ENCODE measurements at places on chromosomes 5 and 9.
A peak's percentile ranks its signal among the peaks of the same experiment; 100 is the strongest.

- DNase-seq, result no peak
These were observed 135.2 kb upstream of the OSMR start for GRCh38 chr5:38710627-38711026.

GRCh38 chr9:132742821-132743311, 72.6 kb downstream of the GTF3C4 start:
- no peak for DNase-seq

GRCh38 chr5:139701056-139701741, 53.0 kb downstream of the CXXC5 start:
- DNase-seq, result no peak

DNA sequence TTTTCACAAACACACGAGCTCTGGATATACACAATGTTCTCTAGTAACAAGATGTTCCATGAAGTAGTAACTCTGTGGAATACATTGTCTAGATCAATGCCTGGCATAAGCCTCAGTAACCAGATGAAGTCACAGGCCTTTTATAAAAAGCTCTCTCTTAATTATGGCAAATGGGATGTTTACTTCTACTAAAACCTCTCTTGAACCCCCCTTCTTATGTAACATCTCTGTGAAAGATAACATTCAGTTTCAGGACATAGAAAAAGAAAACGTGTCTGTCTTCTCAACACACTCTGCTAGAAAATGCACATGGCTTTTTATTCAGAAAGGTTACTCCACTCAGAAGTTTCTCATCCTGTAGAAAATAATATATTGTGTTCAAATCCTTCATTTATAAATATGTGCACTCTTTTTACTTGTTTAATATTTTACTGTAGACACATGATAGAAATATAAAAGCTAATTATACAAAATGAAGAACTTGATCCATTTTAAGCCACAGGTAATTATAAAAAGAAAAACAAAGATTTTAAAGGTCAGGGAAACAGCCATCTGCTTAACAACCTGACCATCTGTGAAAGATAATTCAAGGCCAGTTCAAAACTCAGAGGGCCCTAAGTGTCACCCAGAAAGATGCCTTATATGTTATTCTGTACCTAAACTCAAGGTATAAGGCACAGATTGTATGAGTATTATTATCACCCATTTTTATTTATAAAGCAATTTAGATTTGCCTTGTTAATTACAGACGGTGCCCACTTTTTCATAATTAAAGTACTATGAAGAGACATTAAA, 812.0 kb downstream of the CDH18 start:
- no peak for DNase-seq

DNA sequence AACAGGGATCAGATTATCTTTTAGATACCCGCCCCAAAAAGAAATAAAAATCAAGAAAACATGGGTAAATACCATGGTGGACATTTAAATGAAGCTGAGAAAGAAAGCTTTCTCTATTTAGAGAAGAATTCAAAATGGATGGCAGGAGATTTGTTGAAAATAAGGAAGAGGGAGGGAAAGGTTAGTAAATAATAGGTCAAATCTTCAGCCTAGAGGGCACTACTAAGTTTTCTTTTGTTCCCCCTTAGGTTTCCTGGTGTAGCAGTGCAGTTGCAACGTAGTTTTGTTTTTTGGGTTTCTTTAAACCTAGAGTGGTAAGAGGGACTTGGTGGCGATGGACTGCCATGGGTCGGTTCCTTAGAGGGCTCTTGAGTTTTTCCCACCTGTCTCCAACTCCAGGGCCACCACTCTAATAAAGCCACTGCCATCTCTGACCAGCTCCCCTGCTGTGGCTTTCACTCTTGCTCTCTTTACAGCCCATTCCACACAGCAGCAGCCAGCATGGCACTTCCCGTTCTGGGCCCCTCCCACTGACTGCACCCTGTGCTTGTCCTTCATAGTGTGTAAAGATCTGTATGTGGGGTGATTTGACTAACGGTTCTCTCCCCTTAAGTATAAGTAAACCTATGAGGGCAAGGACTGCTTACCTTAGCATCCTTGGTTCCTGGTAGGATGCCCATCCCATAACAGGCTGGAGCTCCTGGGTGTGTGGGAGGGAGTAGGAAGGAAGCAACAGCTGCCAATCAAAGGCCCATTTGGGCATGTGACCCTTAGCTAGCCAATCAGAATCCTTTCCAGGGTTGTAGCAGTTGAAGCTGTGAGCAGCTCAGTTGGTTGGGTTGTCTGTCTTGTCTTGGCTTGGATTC, 118.3 kb downstream of the SLC1A3 start:
- no peak for DNase-seq

- no peak for DNase-seq
These were observed 11.3 kb upstream of the ACSL6 start for GRCh38 chr5:132022737-132023136.

DNA sequence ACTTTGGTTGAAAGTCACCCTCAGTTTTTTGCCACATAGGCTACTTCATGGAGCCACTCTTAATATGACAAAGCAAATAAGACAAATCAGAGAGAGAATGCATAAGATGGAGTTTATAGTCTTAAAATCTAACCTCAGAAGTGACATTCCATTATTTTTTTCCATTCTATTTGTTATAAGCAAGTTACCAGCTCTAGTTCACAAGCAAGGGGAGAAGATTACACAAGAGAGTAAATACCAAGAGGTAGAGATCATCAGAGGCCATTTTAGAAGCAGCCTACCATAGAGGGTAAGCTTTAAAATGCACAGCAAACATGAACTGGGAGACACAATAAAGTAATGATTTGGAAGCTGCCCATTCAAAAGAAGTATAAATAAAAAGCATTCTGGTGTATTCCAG, 651.3 kb upstream of the MEF2C start:
- no peak for DNase-seq

- no peak for DNase-seq
These were observed 7.6 kb upstream of the NEURL1B start for GRCh38 chr5:172633403-172633970.

- DNase-seq, result peak; percentile 23
These were observed 54.5 kb downstream of the DIAPH1 start for GRCh38 chr5:141564216-141564692.

DNA sequence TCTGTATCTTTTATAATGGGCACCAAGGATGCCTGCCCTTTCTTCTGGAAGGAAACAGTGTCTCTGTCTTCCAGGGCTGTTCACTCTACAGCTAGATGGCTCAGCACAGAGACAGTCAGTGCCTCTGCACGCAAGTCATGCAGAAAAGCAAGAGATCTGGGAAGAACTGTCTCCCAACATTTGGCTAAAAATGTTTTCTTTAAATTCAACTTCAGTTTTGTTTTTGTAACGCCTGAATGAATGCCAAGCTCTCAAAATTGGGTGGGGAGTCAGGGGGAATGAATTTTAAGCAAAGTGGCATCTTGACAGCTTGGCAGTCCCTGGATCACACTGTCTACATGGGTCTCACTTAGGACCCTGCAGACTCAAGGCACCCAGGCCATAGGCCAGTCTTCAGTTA, 12.6 kb downstream of the OLFML2A start:
- no peak for DNase-seq

DNA sequence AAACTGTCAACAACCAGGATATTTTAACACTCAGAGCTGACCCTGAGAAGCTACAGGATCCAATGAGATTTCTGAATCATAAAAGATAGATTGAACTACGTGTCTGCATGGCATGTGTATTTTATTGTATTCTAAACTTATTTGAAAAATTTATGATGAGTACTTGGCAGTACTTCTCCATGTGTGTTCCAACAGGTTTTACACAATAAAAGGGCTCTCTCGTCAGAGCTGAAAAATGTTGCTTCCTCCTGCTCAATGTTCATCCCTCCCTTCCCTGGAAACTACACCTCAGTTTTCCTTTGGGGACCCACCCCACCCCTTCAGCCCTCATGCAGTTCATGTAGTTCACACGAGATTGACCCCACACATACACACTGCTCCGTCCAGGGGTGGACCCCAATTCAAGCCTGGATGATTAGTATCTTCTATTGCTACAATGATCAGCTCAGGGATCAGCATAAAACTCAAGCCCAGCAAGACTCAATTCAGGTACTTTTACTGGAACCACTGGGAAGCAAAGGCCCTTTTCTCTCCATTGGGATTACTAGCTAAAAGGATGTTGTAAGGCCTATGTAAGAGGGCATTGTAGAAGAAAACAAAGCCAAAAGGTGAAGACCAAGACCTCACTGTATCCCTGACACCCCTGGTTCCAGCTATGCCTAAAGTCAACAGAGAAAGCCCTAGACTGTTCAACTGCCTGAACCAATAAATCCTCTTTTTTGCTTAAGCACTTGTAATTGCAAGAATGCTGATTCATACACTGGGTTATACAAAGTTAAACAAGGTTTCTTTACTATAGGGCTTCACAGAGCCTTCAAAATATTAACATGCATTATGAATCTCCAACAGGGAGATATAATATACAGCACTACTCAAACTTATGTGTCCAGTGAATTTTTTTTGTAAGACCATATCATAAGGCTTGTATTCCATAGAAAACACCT, 112.6 kb downstream of the SAXO1 start:
- DNase-seq, result no peak

DNA sequence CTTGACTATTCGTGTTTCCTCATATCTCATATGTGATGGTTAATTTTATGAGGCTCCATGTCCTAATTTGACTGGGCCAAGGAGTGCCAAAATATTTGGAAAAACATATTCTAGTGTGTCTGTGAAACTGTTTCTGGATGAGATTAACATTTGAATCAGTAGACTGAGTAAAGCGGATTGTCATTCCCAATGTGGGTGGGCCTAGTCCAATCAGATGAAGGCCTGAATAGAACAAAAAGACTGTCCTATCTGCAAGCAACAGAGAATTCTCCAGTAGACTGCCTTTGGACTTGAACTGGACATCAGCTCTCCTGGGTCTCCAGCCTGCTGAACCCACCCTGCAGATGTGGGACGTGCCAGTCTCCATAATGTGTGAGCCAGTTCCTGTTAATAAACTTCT, 13.5 kb upstream of the SLCO4C1 start:
- DNase-seq, result no peak

DNA sequence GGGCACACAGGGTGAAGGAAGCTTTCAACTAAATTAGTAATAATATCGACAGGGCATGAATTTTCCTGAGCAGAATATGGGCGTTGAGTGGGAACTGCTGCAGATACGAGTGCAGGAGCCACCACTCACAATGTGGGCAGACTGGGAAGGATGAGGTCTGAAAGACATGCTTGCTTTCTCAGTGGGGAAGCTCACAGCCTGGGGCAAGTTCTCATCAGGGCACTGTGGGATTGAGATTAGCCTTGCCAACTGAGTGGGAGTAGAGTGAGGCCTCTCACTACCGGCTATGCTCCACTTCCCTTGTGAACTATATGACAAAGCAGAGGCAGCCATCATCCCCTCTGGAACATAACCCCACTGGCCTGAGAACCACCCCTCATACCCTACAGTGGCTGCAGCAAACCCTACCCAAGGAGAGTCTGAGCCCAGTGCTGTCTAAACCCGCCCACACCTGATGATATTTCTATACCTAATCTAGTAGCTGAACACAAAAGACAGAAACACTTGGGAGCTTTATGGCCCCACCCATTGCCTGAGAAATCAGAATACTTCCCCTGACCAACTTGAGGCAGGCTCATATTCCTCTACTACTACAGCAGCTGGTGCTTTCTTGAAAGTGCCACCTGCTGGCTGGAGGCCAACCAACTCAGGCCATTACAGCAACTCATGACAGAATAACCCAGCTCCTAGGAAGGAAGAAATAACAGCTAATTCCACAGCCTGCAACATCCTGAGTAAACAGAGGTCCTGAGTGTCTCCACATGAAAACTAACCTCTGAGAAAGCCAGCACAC, 173.7 kb upstream of the SPEF2 start:
- DNase-seq, result no peak

DNA sequence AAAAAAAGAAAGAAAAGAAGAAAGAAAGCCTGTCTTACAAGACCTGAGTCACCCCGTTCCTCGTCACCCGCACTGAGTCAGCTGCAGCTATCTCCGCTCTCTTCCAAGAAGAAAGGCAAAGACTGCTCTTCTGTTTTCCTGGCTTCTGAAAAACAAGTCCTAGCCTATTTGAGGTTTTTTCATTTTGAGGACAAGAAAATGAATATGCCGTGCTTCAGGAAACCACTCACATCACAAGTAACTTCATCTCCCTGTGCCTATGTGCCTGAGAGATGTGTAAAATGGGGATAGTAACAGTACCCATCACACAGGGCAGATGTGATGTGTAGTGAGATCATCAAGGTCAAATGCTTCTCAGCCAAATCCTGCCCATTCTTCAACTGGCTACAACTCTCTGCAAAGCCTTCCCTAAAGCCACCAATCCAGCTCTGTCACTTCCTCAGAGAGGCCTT, 78.4 kb downstream of the GLDC start:
- DNase-seq, result no peak

DNA sequence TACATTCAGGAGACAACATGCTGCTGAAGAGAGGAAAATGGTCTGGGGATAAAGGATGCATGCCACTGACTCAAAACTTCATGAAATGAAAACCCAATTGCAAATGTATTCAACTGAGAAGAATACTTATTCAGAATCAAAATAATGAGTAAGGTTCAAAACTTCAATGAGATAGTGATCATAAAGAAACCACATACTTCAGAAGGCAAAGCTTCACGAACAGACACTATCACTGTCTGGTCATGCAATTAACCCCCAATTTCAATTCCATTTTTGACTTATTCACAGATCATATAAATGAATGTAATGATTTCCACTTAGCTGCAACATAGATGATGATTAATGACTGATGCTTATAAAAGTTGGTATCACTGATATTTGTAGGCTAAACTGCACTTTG, 33.0 kb upstream of the CTNNAL1 start:
- DNase-seq, result no peak
